Kidney epithelial cell (primary cell): ENCODE measurements at places on chromosomes 4 and X. TPM values are rescaled to one million over a fixed set of nuclear protein-coding genes. Genes with fewer than 3 reads are reported as not detected.

- DNase-seq = no peak
Observed at GRCh38 chrX:1451251-1451660, 1.5 kb downstream of the ASMTL start.

The HTN1 gene
- not detected in 2 replicates for total RNA-seq

DNA sequence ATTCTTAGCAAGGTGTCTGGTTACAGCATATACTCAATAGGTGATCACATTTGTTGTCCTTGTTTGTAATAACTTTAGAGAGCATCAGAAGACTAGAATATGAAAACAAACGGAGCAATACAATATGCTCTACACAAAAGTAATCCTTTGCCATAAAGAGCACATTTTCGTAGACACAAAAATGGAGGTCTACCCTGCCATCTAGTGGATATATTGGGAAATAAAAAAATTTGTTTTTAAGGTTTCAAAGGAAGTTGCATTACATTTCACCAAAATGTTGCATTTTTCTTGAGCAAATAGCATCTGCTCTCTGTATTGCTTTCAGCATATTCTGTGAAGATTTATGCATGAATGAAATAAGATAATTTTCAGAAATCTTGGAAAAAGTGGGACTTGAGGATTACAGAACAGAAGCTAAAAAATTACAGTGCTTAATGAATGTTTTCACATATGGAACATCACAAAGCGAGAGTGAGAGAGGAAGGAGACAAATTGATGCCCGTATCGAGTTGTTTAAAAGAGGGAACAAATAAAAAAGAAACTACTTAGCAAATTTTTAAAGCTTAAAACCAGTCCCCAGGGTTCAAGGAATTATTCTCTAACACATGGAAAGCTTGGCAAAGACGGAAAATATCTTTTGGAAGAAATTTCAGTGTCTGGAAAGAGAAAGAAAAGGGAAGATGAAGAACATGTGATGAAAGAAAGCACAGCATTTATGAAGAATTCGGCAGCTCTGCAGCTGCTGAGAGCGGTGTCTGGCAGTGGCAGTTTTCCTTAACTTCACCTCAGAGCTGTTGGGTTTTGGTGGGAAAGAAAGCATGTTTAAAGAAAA, 390.1 kb downstream of the ANKRD50 start:
- DNase-seq = no peak

- no peak for DNase-seq
Observed at GRCh38 chrX:134338527-134338926, 101.5 kb downstream of the CCDC160 start.

The PAGE5 gene
- total RNA-seq = not detected in 2 replicates

GRCh38 chr4:158282252-158282651, 72.0 kb downstream of the TMEM144 start:
- DNase-seq = no peak

DNA sequence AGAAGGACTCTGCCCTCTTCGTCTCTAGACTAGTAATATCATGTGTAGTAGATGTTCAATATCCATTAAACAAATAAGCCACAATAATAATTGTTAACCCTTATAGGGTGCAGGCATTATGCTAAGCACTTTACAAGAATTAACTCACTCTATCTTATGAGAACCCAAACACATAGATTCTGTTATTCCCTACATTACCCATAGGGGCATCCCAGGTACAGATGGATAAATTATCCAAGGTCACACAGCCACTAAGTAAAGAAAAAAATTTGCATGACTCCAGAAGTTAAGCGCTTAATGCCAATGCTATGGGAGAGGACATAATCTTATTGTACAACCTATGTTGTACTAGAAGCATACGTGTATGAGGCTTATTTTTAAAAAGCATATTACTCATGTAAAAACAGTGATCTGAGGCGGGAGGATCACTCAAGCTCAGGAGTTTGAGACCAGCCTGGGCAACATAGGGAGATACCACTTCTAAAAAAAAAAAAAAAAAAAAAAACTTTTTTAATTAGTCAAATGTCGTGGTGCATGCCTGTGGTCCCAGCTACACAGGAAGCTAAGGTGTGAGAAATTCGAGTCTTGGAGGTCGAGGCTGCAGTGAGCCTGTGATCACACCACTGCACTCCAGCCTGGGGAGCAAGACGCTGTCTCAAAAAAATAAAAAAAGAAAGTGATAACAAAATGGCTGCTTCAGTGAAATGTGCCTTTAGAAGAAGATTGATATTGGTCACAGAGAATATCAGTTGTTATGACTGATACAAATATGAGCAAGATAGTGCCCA, 13.6 kb downstream of the LDB2 start:
- DNase-seq = no peak

GRCh38 chr4:184534511-184535391, 60.4 kb upstream of the IRF2 start:
- no peak for DNase-seq

The POLA1 gene
- 5.1 and 6.2 TPM in 2 replicates for total RNA-seq

DNA sequence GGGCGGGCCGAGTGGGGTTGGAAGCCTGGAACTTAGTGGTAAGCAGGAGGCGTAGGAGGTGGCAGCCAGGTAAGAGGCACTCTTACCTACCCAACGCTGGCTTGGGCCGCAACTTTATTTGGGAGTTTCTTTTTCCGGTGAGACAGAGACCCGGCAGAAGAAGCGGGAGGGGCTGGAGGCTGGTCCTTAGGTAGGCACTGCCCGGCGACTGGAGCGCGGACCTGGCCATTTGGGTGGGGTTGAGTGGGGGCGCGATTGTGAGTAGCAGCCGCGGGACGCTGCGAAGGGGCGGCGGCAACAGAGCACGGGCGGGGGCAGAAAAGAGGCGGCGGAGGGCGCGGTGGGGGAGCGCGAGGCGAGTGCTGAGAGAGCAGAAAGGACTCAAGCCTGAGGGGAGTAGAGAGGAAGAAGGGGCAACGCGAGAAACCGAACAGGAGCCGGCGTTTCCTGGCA, 334 bp upstream of the POU4F2 start:
- DNase-seq = no peak

DNA sequence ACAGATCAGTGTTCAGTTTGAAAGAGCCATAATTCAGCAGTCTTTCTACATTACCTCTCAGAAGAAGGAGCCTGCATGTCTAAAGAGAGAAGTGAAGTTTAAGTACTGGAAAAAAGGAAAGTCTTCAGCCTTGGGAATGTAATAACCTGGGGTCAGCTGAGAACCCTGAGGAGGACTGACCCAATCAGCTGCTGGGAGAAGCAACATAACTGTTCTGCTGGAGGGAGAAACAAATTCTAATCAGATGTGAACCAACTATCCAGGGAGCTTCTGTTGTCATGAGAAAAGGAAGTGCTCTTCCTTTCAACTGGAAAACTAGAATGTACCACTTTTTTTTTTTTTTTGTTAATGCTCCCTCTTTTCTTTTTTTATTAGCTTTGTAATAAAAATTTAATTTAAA, 64.5 kb upstream of the PDE5A start:
- DNase-seq = no peak

DNA sequence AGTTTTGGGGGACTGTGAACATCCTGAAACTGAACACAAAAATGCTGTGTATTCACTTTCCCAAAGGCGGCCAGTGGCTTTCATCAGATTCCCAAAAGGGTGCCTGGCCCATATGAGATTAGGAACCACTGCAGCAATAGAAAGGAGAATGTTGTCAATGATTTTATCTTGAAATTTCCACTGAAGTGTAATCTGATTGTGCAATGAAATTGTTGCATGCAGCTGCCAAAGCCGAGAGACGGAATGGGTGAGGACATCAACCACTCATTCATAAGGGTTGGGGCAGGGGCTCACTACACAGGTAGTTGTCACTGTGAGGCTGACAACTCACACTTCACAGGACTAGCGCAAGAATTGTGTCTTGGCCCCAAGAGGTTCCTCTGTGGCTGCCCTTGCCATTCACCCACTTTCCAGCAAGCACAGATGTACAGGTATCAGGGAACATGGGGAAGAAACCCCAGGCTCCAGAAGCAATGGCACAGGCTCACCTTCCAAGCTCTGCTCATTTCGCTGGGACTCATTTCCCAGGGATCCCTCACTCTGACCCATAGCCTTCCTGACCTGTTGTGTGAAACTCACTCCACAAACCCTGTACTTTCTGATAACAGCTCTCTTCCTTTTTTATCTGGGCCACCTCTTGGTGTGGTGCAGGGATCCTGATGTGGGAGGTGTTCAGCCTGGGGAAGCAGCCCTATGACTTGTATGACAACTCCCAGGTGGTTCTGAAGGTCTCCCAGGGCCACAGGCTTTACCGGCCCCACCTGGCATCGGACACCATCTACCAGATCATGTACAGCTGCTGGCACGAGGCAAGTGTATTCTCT, 48.8 kb downstream of the BMX start:
- DNase-seq = no peak

GRCh38 chr4:26568446-26568994, 15.4 kb upstream of the TBC1D19 start:
- DNase-seq = peak; percentile 85

DNA sequence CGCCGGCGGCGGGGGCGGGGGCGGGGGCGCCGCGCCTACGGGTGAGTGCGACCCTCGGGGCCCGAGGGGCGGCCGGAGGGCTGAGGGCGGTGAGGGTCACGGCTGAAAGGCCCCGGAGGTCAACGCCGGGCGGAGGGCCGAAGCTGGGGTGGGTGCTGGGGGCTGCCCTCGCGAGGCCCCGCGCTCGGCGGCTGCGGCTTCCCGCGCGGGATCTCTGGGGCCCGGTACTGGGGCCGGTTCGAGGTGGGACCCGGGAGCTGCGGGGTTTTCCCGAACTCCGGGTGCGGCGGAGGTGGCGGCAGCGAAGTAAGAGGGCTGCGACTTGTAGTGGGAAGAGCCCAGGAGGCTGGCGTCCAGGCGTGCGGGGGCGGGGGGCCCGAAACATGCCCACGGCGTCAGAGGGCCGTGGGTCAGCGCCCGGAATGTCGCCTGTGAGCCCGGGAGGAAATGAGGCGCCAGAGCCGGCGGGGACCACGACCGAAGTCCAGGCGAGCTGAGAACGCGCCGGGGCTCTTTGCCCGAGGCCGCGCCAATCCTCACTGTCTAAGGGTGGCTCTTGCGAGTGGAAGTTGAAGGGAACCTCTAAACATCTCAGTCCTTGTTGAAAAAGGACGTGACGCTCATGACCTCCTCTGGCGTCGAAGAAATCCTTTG, 407 bp downstream of the IL13RA1 start:
- DNase-seq = no peak

The UCHL1 gene
- 1,761 and 1,994 TPM in 2 replicates for total RNA-seq
